Activated CD4-positive, alpha-beta T cell treated with anti-CD3 and anti-CD28 coated beads, Interleukin-2, amount 10 ng/mL, durations not matched to agents 7 days and 5 days (primary cell): ENCODE measurements at places on chromosomes 12 and 14.

DNA sequence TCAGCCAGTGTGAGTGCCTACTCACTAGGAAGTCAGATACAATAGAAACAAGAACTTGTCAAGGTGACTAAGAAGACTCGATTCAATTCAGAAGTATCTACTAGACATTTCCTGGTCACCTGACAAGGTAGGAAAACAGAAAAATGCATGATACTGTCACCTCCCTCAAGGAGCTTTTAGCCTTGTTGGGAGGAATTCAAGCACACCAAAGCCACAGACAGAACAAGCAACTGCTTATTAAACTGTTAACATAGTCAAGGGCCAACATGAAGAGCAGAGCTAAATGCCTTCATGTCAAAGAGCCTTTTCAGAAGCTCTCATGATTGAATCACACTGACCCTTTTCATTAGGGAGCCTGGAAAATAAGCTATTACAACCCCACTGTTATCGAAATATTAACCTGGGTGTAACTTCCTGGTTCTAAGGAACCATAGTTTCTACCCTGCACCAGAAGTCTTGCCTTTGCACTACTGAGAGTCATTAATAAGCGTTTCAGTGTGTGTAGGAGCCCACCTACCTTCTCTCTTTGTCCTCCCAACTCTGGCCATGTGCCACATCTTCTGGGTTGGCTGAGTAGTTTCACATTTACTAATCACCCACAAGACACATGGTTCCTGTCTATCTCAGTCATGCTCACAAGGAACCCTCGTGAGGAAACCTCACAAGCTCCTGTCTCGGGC is 31.0 kb upstream of the LGALS3 start:
- peak; percentile 61 for DNase-seq

DNA sequence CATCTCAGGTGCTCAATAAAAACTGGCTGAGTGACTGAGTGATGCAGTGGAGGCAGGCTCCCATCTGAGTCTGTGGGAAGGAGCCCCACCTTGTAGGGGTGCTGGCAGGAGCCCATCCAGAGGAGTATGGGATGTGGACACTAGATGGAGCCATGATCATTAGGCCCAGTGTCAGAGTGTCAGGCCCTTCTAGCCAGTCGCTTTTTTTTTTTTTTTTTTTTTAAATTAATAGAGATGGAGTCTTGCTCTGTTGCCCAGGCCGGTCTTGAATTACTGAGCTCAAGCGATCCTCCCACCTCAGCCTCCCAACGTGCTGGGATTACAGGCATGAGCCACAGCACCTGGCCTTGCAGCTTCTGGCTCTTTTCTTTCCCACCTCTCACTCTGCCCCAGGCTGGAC is 11.5 kb downstream of the RITA1 start:
- peak; percentile 74 for DNase-seq

DNA sequence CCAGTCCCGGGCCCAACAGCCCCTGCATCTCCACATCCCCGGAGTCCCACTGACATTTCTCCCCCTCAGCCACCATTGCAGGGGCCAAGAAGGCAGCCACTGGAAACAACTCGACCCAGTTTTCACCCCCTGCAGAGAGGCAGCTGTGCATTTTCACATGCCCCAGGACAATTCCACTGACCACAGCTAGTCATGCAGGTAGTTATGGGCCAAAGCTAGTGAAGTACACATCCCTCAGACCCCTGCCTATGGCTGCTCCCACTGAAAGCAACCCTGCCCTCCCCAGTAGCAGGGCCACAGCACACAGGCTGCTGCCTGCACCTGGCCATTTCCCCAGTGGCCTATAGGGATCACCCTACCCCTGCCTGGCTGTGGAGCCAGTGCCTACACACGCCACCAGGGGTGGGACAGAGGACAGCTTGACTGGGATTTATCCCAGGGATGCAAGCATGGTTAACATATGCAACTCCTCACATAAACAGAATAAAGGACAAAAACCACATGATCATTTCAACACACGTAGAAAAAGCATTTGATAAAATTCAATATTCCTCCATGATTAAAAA is 154.0 kb downstream of the NDUFA12 start:
- DNase-seq = no peak

- no peak for DNase-seq
Observed at GRCh38 chr12:111011999-111012600, 91.7 kb upstream of the MYL2 start.

DNA sequence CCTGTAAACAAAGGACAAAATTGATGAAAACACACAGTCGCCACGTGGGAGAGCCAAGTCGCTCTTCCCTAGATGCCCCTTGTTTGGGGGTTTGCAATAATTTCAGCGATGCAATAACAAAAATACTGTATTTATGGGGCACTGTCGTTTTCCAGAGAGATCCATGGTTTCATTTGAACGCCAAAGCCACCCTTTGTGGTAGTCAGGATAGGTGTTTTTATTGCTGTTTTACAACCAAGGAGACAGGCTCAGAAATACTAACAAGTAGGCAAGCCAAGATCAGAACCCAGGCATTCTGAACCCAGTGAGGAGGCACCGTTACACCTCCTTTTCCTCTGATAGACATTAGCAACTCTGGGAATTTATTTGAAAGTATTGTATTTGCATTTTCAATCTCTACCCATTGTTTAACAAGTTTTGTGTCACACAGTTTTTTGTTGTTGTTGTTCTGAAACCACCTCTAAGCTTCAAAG is 831 bp upstream of the BTBD7 start:
- no peak for DNase-seq

DNA sequence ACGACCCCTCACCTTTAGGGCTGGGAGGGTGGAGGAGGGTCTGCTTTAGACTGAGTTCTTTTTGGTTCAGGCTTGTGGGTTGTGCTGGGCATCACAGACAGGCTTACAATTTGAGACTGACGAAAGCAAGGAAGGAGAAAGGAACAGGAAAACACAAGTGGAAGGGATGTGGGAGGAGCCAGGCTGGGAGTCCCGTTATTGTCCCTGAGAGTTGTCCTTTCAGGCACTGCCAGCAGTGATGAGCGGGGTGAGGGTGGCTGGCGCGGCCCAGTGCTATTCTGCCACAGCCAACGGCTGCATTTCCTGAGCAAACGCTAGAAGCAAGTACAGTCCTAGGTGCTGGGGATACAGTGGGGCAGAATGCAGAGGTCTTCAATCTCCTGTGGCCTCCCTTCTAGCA is 29.2 kb upstream of the TSPAN9 start:
- DNase-seq = no peak

DNA sequence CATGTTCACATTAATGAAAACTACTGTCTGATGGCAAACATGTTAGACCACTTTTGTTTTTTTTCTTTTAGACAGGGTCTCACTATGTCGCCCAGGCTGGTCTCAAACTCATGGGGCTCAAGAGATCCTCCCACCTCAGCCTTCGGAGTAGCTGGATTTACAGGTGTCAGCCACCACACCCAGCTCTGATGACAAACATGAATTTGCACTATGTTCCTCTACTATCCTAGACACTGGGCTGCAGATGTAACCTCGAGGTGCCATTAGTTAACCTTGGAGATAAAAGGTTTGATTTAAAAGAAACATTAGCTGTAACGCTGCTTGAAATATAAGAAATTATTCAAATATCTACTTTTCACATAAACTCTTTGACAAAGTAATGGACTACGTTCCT is 8.1 kb downstream of the VPS37B start:
- no peak for DNase-seq

GRCh38 chr12:130669205-130669557 is 46.9 kb downstream of the RIMBP2 start:
- no peak for DNase-seq

DNA sequence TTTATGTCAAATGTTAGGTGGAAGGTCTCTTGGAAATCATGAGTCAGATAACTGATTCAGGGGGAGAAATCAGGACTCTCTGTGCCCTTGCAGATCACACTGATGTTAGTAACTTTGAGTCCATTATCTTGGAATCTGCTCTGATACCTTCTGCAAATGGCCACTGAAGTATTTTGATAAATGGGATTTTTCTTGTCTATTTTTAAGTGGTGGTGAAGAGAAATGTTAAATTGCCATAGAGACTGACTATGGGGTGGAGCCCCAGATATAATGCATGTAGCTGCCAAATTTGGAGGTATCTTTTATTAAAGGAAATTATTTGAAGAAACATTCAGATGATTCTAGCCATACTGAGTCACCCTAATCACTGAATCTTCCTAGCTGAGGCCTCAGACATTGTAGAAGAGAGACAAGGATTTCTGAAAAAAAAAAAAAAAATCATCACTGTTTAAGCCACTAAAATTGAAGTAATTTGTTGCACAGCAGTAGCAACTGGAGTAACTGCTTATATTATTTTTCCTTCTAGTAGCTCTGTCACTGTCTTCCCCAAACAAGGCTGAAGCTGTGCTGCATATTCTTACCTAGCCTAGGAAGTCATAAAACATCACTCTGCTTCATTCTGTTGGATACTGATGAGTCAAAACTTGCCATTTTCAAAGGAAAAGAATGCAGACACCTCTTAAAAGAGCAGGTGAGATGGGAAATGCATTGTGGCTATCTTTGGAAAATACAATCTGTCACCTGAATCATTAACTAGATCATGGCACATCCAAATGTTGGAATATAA is 36.0 kb upstream of the CLEC14A start:
- no peak for DNase-seq

- DNase-seq = no peak
Observed at GRCh38 chr14:52693532-52693931, 1.8 kb downstream of the ERO1A start.

GRCh38 chr14:105128059-105128458 is 40.5 kb downstream of the JAG2 start:
- no peak for DNase-seq

DNA sequence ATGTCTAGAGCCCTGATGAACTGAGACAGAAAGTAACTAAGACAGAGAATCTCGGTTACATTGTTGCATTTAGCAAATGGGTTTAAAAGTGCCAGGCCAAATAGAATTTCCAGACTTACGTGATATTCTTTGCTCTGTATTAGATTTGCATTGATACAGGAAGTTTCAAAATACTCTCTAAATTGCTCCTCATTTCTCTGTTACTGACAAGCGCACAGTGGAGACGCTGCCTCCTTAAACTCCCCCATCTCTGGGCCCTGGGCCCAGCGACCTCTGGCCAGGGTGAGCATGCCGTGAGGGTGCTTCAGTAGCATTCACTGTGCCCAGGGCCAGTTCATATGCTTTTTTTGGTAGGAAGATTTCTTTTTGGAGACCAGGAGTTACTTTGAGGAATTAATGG is 22.9 kb upstream of the EVL start:
- DNase-seq = no peak

GRCh38 chr12:52354200-52354599 is 13.1 kb downstream of the KRT85 start:
- DNase-seq = no peak

- no peak for DNase-seq
Observed at GRCh38 chr14:74571441-74571841, 40.6 kb downstream of the LTBP2 start.

DNA sequence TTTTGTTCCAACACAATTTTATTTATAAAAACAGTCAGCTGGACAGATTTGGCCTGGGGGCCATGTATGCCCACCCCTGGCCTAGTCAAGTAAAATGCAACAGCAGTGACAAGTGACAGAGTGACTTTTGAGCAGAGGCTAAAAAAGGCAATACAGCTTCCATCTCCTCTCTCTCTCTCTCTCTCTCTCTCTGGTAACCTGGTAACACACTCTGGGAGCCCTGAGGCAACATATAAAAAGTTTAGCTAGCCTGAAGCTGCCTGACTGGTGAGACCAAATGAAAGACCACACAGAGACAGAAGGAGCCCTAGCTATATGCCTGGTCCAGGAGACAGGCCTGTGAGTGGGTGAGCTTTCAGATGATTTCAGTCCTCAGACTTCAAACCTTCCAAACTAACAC is 105.4 kb downstream of the DENND5B start:
- no peak for DNase-seq

DNA sequence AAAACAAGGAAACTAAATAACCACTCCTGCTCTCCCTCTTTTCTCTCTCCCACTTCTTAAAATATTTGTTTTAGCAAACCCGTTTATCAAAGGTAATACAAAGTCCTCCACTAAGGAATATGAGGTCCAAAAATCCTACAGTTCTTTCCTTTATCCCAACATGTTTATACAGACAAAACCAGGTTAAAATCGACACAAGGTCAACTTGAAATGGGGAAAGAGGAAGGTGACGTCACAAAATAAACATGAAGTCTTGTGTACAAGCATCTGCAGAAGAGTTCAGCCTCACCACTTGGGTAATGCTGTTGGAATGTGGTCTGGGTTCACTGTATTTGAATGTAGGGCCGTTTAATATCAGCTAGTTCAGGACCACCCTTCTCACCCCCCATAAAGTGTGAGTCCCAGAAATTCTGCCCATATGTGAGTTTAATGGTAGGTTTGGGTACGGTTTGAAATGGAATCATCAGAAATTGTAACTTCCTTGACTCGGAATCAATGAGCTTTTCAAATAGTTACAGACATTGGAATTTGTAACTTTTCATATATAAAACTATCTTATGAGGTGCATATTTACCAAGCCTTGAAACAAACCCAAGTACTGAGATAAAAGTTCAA is 120.0 kb upstream of the SLC38A2 start:
- DNase-seq = no peak

DNA sequence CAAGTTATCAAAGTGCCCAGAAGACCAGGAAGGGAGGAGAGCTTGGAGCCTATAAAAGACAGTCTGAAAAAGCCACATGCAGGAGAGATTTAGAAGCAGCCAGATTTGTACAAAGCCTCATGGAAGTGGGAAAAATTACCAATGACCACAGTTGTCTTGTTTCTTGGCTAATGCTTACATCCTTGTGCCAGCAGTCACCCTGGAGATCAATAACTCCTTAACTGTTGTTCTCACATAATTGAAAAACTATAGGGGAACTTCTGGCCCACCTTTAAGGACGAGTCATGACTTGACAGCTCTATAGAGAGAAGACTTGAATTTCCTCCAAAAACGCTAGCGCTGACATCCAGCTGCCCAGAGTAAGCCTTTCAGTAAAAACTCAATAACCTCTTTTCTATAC is 313.1 kb downstream of the GALC start:
- no peak for DNase-seq

- DNase-seq = no peak
Observed at GRCh38 chr12:110948041-110948440, 27.7 kb upstream of the MYL2 start.

GRCh38 chr12:76878099-76878898 is 520 bp downstream of the CSRP2 start:
- no peak for DNase-seq

GRCh38 chr12:88580051-88580871 is at the start of gene KITLG:
TSS of gene KITLG (minus strand) at chr12:88580471. CDS start at chr12:88580278, 193 bp downstream.
- DNase-seq = peak; percentile 16

DNA sequence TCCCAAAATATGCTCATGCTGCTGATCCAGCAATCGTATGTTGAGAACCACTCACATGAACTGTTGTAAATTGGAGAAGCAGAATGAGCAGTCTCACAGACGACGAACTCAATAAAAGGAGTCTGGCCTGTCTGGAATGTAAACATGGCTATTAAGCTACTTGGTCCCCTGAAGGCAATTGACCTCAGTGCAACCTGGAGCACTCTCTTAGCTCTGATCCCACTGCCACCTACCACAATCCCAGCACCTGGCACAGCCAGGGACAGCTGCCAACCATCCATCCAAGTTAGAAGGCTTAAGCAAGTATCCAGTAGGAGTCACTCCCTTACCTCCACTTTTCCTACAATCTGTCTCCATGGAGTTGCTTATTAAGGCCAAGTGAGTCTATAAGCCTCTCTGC is 406.9 kb upstream of the CLEC14A start:
- no peak for DNase-seq
